Activated CD4-positive, alpha-beta T cell treated with anti-CD3 and anti-CD28 coated beads, Interleukin-2, amount 10 ng/mL, durations not matched to agents 7 days and 5 days (primary cell): ENCODE measurements at places on chromosomes 13 and 19. TPM values are rescaled to one million over a fixed set of nuclear protein-coding genes. Genes with fewer than 3 reads are reported as not detected.

Gene BBC3
- 19.0 TPM for total RNA-seq

- DNase-seq: no peak
Measured at GRCh38 chr13:104975272-104975671, 1560.2 kb downstream of the EFNB2 start.

Gene ZNF418
- 7.9 TPM for total RNA-seq

Gene PSG1
- not detected for total RNA-seq

DNA sequence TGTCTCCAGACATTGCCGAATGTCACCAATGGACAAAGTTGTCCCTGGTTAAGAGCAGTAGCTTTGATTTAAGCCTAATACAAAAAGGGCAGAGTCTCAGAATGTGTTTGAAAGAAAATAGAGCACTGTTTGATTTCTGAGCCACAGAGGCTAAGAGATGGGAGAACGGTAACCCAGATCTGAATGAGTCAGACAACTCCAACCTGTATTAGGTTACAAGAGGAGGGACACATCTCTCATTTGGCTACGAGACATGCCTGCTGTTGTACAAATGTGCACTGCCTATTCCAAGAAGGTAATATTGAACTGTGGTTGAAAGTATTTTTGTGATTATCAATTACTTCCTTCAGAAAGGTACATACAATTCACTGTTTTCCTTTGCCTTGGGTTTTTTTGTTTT is 4.9 kb upstream of the HSPH1 start:
- DNase-seq: no peak

- DNase-seq: no peak
Measured at GRCh38 chr19:47093841-47094240, 19.7 kb downstream of the ZC3H4 start.

DNA sequence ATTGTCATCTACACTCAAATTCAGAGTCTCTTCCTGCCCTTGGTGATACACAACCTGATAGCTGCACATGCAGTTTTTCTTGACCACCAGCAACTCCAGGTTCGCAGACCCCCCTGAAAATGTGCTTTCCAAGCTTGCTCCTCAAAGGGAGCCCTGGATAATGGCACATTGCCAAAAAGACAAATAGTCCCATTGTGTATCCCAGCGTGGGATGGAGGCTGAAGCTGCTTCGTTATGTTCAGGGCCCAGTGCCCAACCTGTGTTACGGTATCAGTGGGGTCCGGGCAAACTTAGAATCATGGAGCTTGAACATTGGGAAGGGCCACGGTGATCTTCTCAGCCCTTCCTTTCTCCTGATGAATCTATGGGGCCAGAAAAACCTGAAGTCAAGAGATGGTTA is 173.0 kb downstream of the TEX29 start:
- no peak for DNase-seq

- no peak for DNase-seq
Measured at GRCh38 chr13:106772006-106772601, 204.2 kb upstream of the ARGLU1 start.

- no peak for DNase-seq
Measured at GRCh38 chr13:97826421-97827012, 127.0 kb upstream of the IPO5 start.

DNA sequence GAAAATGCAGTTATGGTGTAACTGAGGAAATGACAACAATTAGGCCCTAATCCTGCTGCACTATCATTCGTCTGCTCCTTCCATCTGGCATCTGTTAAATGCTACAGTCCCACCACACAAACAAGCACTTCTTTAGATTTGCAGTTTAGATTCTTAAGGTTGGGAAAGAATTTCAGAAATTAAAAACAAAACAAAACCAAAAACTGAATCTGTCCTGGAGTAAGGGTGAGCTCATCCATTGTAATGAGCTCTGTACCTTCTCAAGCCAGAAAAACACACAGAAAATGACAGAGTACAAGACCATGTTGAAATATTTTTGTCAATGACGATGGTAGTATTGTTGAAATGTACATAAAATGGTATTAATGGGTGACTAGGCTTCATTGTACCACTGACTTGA is 28.3 kb downstream of the SMAD9 start:
- no peak for DNase-seq

DNA sequence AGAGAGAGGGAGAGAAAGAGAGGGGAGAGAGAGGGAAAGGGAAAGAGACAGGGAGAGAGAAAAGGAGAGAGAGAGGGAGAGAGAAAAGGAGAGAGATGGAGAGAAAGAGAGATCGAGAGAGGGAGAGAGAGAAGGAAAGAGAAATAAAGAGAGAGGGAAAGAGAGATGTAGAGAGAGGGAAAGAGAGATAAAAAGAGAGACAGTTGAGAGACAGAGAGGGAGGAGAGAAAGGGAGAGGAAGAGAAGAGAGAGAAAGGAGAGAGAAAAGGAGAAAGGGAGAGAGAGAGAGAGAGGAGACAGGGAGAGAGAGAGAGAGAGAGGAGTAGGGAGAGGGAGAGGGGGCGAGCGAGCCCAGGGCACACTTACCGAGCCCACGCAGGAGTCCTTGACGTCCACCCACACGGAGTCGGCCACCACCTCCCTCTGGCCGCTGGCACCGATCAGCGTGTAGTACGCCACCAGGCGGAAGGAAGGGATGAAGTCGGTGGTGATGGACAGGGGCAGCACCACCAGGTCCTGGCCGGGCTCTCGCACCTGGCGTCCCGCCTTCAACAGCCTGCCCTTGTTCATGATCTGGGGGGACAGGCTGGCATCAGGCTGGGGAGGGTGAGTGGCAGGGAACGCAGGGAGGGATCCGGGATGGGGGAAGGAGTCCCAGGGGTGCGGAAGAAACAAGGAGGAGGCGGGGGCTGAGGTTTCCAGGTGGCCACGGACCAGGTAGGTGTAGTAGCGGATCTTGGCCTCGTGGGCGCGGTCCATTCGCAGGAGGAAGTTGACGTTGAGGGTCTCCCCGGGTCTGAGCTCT is 10.0 kb downstream of the C3 start:
- no peak for DNase-seq

Gene RHPN2
- 1.4 TPM for total RNA-seq
